Activated T-helper 17 cell treated with anti-CD3 and anti-CD28 coated beads, Interleukin-2, amount 50 U/mL, for 72 hours (primary cell): ENCODE measurements at places on chromosomes 2 and 18.

- ATAC-seq = no peak
Observed at GRCh38 chr18:43405097-43405496, 127.8 kb upstream of the SYT4 start.

GRCh38 chr2:223042704-223043118 lies 9.3 kb upstream of the KCNE4 start:
- ATAC-seq = no peak

GRCh38 chr2:108634576-108635160 lies 84.6 kb upstream of the RANBP2 start:
- no peak for ATAC-seq

GRCh38 chr2:25251422-25252273 lies 83.3 kb upstream of the POMC start:
- ATAC-seq = peak; percentile 63

GRCh38 chr2:236082061-236082460 lies 86.1 kb downstream of the GBX2 start:
- no peak for ATAC-seq

DNA sequence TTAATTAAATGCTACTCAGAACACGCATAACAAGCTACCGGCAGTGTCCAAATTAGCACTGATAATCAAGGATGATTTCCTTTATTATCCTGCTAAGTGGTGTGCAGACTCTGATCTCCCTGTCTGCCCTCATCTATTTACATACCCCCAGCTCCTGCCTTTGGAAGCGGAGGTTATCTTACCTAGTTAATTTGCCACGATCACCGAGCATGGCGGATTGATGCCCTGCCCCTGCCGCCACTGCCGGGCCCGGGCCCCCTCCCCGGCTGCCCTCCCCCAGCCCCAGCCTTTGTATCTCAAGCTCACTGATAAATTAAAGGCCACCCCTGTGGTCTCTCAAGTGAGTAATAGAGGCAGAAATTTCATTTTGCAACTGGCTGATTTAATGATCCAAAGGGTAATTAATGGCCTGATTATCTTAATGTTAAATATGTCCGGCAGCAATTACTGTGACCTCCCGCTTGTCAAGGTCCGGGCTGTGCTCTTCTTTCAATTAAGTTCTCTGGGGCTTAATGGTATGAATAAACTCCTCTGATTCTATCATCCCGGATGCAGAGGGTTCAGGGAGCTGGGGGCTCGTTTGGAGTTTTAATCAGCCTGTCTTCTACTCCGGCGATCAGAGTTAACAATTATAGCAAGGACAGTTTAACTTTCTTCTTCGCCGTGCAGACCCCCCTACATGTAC lies 113.4 kb downstream of the GBX2 start:
- no peak for ATAC-seq

GRCh38 chr2:215969131-215969841 lies 44.1 kb downstream of the MREG start:
- no peak for ATAC-seq

- no peak for ATAC-seq
Observed at GRCh38 chr18:60978338-60978737, 354.9 kb upstream of the CDH20 start.

DNA sequence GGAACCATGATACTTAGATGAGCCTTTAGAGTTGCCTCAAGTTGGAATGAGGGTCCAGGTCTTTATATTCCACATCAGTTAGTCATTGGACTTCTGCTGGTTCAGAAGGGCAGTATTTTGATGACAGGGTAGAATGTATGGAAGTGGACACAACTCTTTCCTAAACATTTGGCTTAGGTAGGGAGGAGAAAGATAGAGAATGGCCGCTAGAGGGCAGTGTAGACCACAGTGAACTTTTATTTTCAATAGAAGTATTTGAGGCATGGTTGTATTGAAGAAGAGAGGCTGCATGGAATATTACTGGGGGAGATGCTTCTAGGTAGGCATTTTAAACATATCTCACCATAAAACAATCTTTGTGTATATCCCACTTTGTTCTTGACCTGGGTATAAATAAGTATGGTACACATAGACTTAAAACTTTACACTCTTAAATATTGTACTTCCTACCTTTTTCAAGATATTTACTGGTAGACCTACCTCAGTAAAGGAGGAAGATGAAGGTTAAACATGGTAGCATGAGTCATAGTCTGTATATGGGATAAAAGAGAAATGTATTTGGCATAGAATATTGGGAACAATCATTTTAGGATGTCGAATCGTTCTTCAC lies 497.6 kb upstream of the FAM98A start:
- peak; percentile 24 for ATAC-seq
